ENCODE measurements at places on chromosomes 3 and 15.

- no peak for DNase-seq
Measured at GRCh38 chr3:173819368-173819767, 421.8 kb downstream of the NLGN1 start.

- no peak for DNase-seq
Measured at GRCh38 chr3:120678331-120678947, 3.6 kb downstream of the HGD start.

- DNase-seq, result no peak
Measured at GRCh38 chr3:41272667-41273066, 73.4 kb downstream of the CTNNB1 start.

- DNase-seq, result no peak
Measured at GRCh38 chr3:85710490-85710889, 751.7 kb downstream of the CADM2 start.

DNA sequence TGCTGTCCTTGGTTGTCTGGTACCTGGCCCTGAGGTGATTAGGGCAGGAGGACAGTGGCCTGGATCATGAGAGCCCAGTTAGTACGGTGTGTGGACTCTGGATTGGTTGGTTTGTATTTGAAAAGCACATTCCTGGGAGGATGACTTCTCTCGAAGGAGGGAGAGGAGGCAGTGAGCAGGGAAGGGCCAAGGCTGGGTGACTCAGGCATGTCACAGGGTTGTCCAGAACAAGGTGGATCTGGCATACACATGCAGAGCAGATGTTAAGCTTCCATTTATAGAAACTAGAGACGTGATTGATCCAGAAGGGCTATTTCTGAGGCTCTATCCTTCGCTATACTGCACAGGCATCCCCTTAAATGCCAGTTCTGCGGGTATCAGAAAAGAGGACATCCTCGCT is 34.4 kb downstream of the FAM240A start:
- DNase-seq, result no peak

- DNase-seq, result no peak
Measured at GRCh38 chr3:176683382-176683781, 513.9 kb downstream of the TBL1XR1 start.

DNA sequence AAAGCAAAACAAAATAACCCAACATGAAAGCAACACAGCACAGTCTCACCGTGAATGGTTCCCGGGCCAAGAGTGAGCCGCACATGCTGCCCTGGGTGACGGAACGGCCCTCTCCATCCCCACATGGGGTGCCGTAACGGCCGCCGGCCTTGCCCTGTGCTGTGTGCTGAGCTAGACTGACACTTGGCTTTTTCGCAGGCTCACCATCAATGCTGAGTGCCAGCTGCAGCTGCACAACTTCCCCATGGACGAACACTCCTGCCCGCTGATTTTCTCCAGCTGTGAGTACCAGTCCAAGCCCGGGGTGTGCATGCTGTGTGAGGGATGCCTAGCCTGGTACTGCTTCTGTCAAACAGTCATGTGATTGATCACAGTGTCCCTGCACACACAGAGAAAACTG is 357.6 kb downstream of the GABRG3 start:
- DNase-seq, result no peak

DNA sequence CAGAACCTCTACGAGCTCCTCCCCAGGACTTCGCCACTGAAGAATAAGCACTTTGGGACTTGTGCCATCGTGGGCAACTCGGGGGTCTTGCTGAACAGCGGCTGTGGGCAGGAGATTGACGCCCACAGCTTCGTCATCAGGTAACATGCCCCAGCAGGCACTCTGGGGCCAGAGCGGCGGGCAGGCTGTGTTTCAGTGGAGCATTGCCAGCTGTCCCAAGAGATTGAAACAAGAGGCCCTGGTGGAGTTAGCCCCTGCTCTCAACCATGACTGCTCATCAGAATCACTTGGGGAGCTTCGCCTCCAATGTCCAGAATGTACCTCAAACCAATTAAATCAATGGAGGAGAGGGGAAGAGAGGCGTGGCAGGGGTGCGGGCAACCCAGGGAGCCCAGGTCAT is 44.8 kb downstream of the ST8SIA2 start:
- no peak for DNase-seq

GRCh38 chr15:57138349-57138788 is 219.9 kb downstream of the TCF12 start:
- no peak for DNase-seq

GRCh38 chr15:66184936-66185790 is 68.4 kb downstream of the MEGF11 start:
- DNase-seq, result no peak

DNA sequence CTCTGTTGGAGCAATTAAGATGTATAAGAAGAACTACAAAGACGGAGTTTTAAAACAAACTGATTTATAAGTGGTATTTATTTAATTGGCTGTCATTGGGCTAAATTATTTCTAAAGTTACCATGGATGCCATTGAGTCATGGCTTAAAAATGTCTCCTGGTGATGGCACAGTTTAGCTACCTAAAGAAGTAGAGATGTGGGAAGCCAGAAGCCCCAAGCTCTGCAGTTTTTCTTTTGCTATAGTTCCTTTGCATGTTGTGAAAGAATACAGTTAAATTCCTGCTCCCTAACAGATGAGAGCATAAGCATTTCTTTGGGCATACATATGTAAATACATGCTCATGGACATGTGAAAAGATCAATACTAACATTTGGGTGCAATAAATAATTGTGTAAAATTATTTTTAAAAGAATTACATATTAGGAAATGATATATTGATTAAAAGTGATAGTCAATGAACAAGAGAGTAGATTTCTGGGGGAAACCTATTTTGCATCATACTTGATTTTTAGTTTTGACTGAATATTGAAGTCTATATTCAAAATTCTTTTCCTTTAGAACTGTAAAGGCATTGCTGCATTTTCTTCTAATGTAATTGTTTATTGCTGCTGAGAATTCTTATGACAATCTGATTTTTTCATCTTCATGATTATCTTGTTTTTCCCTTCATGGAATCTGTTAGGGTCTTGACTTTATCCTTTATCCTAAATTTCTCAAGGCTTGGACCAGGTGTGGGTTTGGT is 2.1 kb downstream of the OPA1 start:
- no peak for DNase-seq

DNA sequence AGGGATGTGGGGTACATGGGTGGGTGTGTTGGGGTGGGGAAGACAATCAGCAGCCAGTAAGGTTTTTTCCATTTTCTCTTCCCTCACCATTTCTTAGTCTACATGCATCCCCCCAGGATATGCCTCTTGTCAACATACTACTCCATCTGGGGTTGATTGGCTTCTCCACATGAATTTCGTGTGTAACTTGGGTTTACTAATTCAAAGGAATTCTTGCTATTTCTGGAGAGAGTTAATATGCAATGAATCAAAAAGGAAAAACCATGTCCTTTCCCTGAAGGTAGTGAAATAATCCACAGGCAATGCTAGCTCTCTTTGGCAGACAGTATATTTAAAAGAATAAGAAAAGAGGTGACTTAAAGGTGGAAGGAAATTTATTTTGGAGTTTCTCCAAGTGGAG is 198.4 kb downstream of the EBLN2 start:
- no peak for DNase-seq

GRCh38 chr15:60326343-60326742 is 71.4 kb downstream of the ANXA2 start:
- no peak for DNase-seq

DNA sequence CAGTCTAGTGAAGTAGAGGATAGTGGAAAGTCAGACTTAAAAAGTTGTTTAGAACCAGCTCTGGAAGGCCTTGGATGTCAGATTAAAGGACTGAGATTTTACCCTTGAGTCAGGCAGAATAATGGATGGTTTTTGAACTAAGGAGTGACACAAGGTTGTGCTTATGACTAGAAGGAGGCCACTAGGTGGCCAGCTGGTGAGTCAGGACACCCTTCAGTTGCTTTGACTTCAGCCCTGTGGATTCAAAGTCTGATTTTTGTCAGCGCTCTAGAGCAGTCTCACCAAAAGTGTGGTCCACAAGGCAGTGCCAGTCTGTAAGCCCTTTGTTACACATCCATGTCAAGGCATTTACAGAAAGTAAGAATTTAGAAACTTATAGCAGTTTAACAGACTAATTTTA is 3.8 kb upstream of the GABPB1 start:
- DNase-seq, result no peak

DNA sequence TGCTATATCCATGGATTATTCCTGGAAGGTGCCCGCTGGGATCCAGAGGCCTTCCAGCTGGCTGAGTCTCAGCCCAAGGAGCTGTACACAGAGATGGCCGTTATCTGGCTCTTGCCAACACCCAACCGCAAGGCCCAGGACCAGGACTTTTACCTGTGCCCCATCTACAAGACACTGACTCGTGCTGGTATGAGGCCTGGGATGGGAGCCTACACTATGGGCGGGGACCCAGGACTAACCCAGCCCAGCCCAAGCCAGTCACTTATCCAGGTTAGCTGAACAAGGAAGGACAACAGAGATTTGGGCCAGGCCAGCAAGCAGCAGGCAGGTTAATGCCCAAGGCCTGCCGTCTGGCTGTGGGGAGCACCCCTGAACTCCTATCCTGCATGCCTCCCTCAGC is 45.3 kb downstream of the SEMA3G start:
- DNase-seq, result no peak

- DNase-seq, result no peak
Measured at GRCh38 chr3:110562621-110563020, 509.0 kb upstream of the NECTIN3 start.

DNA sequence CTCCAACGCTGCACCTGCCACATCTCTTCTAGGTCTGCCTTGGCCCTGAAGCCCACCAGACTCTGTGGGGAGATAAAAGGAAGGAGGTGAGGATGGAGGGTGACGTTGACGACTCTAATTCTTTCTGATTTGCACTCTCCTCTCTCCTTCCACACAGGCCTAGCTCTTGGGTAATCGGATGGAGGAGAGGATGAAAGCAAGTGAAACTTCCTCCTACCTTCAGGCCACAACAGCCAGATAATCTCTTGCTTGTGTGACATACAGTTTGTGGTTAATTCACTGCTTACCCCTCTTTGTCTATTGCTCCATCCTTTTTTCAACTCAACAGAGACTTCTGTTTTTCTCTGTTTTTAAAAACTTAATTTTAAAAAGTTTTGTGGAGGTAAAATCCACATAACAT is 208.1 kb downstream of the SV2B start:
- DNase-seq, result no peak

DNA sequence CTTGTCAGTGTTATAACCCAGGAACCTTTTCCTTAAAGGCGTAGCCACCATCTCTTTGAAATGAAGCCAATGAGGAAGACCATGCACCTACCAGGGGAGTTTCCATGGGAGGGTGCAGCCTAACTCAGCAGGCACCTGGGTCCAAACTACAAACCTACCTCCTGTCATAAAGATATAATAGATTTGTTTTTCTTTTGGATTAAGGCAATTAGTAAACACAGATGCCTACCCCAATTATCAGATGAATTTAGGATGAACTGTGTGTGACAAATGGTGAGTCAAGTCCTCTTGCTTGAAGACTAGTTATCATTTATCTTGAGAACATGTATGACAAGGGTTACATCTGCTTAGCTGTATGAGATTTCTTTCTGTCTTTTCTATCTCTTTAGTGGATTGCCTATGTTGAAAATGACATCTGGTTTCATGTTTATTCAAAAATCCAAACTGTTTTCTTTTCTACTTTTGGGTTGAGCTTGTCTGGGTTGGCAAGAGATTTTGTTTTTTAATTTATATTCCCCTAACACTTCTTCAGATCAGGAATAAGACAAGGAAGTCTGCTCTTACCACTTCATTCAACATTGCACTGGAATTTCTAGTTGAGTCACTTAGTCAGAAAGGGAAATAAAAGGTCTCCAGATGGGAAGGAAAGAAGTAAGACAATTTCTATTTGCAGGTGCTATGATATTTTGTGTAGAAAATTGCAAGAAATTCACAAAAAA is 149.9 kb downstream of the NEK10 start:
- DNase-seq, result no peak

GRCh38 chr15:86115145-86115801 is 35.6 kb downstream of the AGBL1 start:
- no peak for DNase-seq

GRCh38 chr3:180280555-180280954 is 243.8 kb upstream of the PEX5L start:
- DNase-seq, result no peak

GRCh38 chr3:108117241-108117775 is 26.5 kb upstream of the CD47 start:
- no peak for DNase-seq

DNA sequence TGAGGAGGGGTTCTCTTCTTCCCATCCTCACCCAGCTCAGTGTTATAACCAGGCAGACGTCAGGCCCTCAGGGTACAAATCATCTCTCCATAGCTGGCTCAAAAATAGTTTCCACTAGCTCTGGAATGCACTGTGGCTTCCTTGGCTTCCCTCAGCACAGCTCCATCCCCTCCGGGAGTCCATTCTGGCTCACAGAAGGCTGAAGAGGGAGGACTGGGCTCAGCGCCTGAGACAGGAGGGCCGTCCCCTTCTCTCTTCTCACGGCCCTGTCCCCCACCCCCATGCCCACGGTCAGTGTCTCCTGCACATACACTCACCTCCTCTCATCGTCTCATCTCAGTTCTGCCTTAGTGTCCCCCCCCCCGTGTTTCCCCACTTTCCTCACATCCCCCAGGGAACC is 50.1 kb downstream of the UMPS start:
- no peak for DNase-seq

- no peak for DNase-seq
Measured at GRCh38 chr3:188187053-188187452, 33.1 kb downstream of the LPP start.

DNA sequence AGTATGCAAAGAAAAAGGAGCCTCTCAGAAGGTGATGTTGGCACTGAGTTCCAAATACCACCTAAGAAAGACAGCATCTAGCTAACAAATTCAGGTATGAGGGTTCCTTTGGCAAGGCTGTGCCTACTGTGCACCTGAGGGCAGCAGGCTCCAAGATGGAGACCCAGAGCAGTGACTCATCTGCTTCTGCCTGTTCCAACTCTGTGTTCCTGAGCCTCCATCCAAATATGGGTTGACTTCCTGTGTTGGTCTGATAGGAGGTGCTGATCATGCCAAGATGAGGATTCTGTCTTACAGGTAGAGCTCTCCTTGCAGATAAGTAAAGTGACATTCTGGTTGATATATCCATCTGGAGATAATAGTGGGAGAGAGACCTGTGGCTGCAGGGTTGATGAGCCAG is 26.0 kb downstream of the SV2B start:
- DNase-seq, result no peak

GRCh38 chr15:51202783-51203182 is 108.1 kb upstream of the TNFAIP8L3 start:
- DNase-seq, result no peak

- DNase-seq, result no peak
Measured at GRCh38 chr3:158058495-158059130, 47.6 kb downstream of the SHOX2 start.

GRCh38 chr3:27378331-27378730 is 9.1 kb upstream of the NEK10 start:
- no peak for DNase-seq

DNA sequence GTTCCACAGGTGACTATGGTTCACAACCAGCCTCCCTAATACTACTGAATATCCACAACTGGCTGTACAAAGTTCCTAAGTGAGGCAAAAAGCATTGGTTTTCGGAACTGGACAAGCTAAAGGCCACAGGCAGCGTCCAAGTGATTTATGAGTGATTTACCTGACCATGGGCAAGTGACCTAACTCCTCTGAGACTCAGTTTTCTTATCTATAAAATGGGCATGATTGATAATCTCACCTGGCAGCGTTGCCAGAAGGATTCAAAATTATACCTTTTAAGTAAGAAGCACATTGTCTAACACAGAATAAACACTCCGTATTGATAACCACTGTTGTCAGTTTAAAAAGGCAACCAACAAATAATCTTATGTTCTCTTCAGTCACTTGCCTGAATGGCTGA is 29.8 kb downstream of the ADAMTS9 start:
- DNase-seq, result no peak

Measured in stimulated activated CD4-positive, alpha-beta T cell treated with anti-CD3 and anti-CD28 coated beads, Interleukin-1b, Interleukin-23, amount 100 ng/mL, for 24 hours (primary cell).